ENCODE measurements at places on chromosomes 7 and 10.

DNA sequence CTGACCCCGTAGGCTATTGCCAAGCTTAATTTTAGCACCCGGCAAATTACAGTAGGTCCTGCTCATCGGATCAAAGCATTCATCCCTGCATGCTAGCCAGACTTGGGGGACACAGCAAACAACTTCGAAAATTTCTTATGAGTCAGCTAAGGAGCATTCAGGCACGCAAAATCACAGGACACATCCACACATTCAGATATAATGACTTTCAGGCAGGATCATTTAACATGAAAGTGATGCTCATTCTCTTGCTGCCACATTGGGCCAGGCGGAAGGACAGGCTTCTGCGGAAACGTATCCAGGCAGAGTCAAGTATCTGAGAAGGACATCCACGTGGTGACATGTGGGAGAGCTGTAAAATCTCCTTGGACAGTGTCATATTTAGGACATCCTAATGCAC, 474.0 kb upstream of the NRP1 start:
- DNase-seq = no peak

GRCh38 chr10:1123198-1123597, 67.0 kb downstream of the WDR37 start:
- no peak for DNase-seq

GRCh38 chr7:110148054-110148453, 942.9 kb upstream of the LRRN3 start:
- DNase-seq = no peak

GRCh38 chr7:151735851-151736402, 141.0 kb downstream of the PRKAG2 start:
- no peak for DNase-seq

GRCh38 chr7:142785841-142786250, 15.1 kb downstream of the PRSS2 start:
- no peak for DNase-seq

All from erythroblast (primary cell).